ENCODE measurements at places on chromosomes 2 and 18. TPM values are rescaled to one million over a fixed set of nuclear protein-coding genes. Genes with fewer than 3 reads are reported as not detected.
A peak's percentile ranks its signal among the peaks of the same experiment; 100 is the strongest.

Gene HOXD3
- total RNA-seq, result 29.3 TPM

Gene TANC1
- 39.0 TPM for total RNA-seq

Gene INHBB
- total RNA-seq, result 3.7 TPM

Gene CDH2
- 29.6 TPM for total RNA-seq

Gene LINC00305
- not detected for total RNA-seq

Gene ACVR1C
- 0.79 TPM for total RNA-seq

Gene PAIP2B
- 9.3 TPM for total RNA-seq

DNA sequence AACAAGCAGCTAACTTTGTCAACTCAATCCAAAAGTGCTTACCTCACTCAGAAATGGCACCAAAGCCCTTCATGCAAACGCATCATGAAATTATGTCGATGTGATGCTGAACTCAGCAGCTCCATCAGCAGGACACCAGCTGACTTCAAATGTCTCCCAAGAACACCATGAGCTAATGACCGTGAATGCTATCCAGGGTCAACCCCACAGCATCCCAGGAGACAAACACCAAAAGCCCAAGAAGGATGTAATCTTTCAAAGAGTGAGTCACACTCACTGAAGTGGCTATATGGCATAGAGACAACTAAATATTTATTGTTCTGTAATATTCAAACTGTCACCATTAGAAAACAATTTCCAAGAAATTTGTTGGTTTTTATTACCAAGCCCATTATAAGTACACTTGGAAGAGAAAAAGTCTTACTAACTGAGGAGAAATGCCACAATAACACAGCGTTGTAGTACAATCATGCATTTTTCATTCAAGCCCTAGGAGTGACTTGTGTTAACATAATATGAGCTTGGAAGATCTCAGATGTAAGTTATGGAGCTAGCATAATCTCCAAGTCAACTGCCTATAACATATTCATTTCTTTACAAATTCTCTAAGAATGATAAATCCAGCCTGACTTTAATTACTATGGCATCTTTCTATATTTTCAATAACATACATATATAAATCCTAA is 165.0 kb upstream of the CCDC68 start:
- no peaks in the 10 kb centered on the region for H3K36me3 ChIP-seq
- no peak for DNase-seq
- H3K4me3 ChIP-seq, result no peak overlapping the region
- no peak overlapping the region for H3K27ac ChIP-seq
- H3K4me1 ChIP-seq, result no peaks in the 10 kb centered on the region

GRCh38 chr2:18787726-18788125 is 198.4 kb upstream of the NT5C1B start:
- H3K36me3 ChIP-seq, result no peaks in the 10 kb centered on the region
- DNase-seq, result no peak
- H3K27ac ChIP-seq, result no peak overlapping the region
- no peaks in the 10 kb centered on the region for H3K27me3 ChIP-seq

GRCh38 chr2:138421971-138422335 is 79.6 kb upstream of the SPOPL start:
- no peaks in the 10 kb centered on the region for H3K36me3 ChIP-seq
- no peak overlapping the region for H3K27ac ChIP-seq
- no peaks in the 10 kb centered on the region for H3K27me3 ChIP-seq
- H3K4me1 ChIP-seq, result peaks cover 5% of the 10 kb centered on the region
- no peak overlapping the region for H3K4me3 ChIP-seq

- DNase-seq, result peak; percentile 64
- no peaks in the 10 kb centered on the region for H3K36me3 ChIP-seq
- peaks cover 4% of the 10 kb centered on the region for H3K4me1 ChIP-seq
- peak overlapping the region; percentile 84 for H3K27ac ChIP-seq
- peak overlapping the region; percentile 71 for H3K4me3 ChIP-seq
These were observed 86.8 kb downstream of the RBMS1 start for GRCh38 chr2:160406591-160407392.

DNA sequence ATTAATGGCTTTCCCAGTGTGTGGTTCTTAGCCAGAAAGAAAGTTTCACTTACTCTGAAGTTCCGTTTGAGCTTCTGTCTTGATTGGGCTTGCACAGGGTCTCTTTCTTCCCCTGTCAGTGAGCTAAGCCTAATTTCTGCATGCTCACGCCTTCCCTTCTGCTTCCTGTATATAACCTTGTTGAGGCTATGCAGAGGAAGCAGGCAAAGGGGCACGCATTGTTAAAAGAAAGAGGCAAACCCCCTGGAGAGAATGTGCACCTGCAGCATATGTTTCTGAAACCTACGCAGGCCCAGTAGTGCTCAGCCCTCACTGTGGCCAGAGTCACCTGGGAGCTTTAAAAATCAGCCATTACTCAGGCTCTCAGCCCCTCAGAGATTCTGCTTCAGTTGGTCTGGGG is 14.5 kb upstream of the PLA2R1 start:
- H3K36me3 ChIP-seq, result no peaks in the 10 kb centered on the region
- peak; percentile 38 for DNase-seq
- no peaks in the 10 kb centered on the region for H3K27me3 ChIP-seq
- H3K4me1 ChIP-seq, result peaks cover 6% of the 10 kb centered on the region
- H3K27ac ChIP-seq, result peak overlapping the region; percentile 13
- no peak overlapping the region for H3K4me3 ChIP-seq

GRCh38 chr2:27855476-27855875 is 34.7 kb downstream of the RBKS start:
- H3K36me3 ChIP-seq, result no peaks in the 10 kb centered on the region
- H3K4me1 ChIP-seq, result no peaks in the 10 kb centered on the region
- no peak overlapping the region for H3K4me3 ChIP-seq
- H3K27me3 ChIP-seq, result no peaks in the 10 kb centered on the region

DNA sequence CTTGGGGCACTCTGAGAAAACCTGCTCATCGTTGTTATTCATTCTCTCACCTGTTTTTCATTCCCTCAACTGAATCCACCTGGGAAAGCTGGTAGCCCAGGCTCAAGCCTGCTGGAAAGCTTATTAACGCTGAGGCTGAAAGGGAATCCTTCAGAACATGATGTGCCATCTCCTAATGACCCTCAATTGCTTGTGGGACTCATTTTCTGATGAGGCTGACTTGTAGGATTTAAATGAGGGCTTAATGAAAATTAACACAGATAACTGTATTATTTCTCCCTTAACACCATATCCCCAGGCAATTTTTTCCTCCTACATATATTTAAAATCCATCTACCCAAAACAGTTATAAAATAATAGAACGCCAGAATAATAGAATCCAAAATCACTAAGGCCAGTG is 162.7 kb upstream of the ACAA2 start:
- H3K4me1 ChIP-seq, result no peaks in the 10 kb centered on the region
- no peaks in the 10 kb centered on the region for H3K36me3 ChIP-seq
- no peak for DNase-seq
- H3K27ac ChIP-seq, result no peak overlapping the region
- H3K4me3 ChIP-seq, result no peak overlapping the region

DNA sequence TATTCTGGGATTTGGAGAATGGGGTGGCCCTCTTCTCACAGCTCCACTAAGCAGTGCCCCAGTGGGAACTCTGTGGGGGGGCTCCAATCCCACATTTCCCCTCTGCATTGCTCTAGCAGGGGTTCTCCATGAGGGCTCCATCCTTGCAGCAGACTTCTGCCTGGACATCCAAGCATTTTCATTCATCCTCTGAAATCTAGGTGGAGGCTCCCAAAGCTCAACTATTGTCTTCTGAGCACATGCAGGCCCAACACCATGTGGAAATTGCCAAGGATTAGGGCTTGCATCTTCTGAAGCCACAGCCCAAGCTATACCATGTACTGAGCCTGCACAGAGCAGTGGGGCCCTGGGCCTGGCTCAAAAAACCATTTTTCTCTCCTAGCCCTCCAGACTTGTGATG is 162.4 kb upstream of the CWC22 start:
- no peak overlapping the region for H3K4me3 ChIP-seq
- H3K36me3 ChIP-seq, result no peaks in the 10 kb centered on the region
- no peaks in the 10 kb centered on the region for H3K4me1 ChIP-seq
- no peak for DNase-seq
- H3K27ac ChIP-seq, result no peak overlapping the region
- no peaks in the 10 kb centered on the region for H3K27me3 ChIP-seq

DNA sequence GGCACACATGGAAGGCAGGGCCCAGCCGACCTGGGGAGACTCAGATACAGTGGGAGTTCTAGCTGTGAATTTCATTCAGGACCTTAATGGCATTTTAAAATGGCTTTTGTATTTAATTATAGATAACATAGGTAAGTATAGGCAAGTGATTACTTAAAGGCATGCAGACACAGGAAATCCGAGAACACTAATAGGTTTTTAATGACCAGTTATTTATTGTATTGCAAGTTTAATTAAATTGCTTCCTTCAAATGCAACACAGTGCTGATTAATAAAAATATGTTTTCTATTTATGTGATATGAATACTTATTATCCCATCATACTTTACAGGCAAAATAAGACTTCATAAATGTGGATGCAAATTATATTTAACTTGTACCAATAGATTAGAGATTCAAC is 19.7 kb upstream of the SH3RF3 start:
- H3K4me3 ChIP-seq, result no peak overlapping the region
- H3K27ac ChIP-seq, result no peak overlapping the region
- no peaks in the 10 kb centered on the region for H3K4me1 ChIP-seq
- DNase-seq, result no peak
- no peaks in the 10 kb centered on the region for H3K27me3 ChIP-seq

GRCh38 chr2:152718909-152719645 is 657 bp downstream of the ARL6IP6 start:
- H3K27me3 ChIP-seq, result no peaks in the 10 kb centered on the region
- peak overlapping the region; percentile 98 for H3K27ac ChIP-seq
- H3K4me3 ChIP-seq, result peak overlapping the region; percentile 80
- peak; percentile 77 for DNase-seq
